HCEC 1CT (cell line): ENCODE measurements at places on chromosomes 2 and 18.

DNA sequence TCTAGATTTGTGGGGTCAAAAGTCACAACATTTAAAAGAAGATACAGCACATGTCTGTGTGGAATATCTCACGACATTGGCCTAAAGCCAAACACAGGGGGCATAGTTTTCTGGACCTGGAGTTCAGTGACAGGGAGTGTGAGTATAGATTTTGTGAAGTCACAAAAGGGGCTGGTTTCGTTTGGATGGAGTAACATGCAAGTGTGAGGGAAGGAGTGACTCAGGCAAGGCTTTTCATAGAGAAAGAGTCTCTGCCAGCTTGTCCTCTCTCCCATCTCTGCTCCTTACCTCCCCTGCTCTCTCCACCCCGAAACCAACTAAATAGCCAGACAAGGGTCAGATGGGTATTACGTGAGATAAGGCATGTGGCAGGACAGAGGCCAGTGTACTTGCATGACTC, 3.7 kb upstream of the EPAS1 start:
- peak; percentile 8 for DNase-seq

GRCh38 chr2:140128909-140129308, 1348.7 kb upstream of the NXPH2 start:
- no peak for DNase-seq

- DNase-seq = no peak
Observed at GRCh38 chr2:37851828-37852584, 73.1 kb upstream of the RMDN2 start.

GRCh38 chr2:214577769-214578168, 166.9 kb downstream of the VWC2L start:
- peak; percentile 27 for DNase-seq

DNA sequence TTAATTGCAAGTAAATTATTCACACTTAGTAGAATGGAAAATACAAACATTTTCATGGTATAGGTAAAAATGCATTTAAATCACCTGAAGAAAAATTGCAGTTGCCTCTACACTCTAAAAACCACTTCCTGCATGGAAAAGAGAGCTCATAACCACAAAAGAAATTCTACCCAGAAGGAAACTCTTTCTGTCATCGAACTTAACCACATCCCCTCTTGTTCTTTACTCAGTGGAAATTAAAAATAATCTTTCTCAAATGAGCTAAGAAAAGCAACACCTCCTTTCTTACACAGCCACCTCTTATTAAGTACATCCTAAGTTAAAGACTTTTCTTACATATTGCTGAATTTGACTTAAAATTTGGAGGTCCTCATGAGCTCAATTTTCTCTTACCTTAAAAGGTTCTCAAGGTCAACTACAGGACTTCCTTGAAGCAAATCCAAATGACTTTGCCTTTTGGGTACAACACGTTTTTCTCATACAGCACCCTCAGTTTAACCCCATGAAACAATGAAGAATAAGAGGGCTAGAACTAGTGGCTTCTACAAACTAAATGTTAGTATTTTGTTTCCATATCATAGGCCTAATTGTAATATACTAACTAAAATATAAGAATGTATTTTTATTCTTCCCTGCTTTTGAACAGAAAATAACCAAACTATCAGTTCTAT, 109.1 kb upstream of the CRIM1 start:
- DNase-seq = no peak

DNA sequence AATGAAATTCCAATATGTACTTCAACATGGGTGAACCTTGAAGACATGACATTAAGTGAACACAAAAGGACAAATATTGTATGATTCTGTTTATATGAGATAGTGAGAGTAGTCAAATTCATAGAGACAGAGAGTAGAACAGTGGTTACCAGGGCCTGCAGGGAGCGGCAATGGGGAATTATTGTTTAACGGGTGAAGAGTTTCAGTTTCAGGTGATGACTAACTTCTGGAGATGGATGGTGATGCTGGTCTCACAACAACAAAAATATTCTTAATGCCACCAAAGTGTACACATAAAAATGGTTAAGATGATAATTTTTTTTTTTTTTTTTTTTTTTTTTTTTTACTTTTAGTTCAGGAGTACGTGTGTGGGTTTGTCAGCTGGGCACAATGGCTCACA, 109.4 kb upstream of the TMEM200C start:
- DNase-seq = no peak

- DNase-seq = no peak
Observed at GRCh38 chr18:28175150-28175929, 1.6 kb downstream of the CDH2 start.
